NCI-H2029 treated with DMSO at 0.1 percent for 48 hours (cell line): ENCODE measurements at places on chromosomes 3 and 15.
A peak's percentile ranks its signal among the peaks of the same experiment; 100 is the strongest.

GRCh38 chr3:188421151-188421821 is 267.3 kb downstream of the LPP start:
- no peak for DNase-seq

DNA sequence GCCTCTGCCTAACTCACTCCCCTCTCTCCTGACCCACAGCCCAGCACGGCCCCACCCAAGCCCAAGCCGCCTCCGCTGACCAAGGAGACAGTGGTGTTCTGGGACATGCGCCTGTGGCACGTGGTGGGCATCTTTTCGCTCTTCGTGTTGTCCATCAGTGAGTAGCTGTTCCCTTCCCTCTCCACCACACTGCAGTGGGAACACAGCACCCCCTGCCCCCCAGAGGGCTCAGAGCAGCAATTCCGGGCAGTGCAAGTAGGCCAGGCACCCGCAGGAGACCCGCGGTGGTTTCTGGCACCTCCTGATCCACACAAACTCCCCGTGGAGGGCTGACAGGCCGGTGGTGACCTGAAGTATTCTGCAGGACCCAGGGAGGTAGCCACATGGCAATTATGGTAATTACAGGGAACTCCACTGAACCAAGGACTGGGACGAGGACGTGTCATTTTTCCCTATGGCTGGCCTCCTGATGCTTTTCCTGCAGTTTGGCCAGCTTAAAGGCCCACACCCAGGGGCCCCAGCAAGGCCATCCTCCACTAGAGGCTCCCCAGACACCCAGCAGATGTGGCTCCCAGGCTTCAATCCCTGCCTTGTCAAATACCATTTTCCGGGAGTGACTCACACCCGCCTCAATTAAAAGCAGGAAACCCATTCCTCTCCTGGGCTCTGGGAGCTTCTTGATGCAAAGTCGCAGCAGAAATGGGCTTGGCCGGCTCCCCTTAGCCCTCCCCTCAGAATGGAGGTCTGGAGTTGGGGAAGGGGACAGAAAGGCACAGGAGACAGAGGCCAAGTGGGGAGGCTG is 4.8 kb downstream of the TMIE start:
- DNase-seq = no peak

GRCh38 chr3:101829437-101829830 is 19.9 kb upstream of the NFKBIZ start:
- DNase-seq = no peak

- no peak for DNase-seq
Observed at GRCh38 chr15:32834156-32834555, 116.4 kb downstream of the GREM1 start.

- peak; percentile 35 for DNase-seq
Observed at GRCh38 chr3:136750209-136750896, 1.8 kb downstream of the STAG1 start.

- DNase-seq = no peak
Observed at GRCh38 chr3:64571982-64572381, 115.8 kb downstream of the ADAMTS9 start.

DNA sequence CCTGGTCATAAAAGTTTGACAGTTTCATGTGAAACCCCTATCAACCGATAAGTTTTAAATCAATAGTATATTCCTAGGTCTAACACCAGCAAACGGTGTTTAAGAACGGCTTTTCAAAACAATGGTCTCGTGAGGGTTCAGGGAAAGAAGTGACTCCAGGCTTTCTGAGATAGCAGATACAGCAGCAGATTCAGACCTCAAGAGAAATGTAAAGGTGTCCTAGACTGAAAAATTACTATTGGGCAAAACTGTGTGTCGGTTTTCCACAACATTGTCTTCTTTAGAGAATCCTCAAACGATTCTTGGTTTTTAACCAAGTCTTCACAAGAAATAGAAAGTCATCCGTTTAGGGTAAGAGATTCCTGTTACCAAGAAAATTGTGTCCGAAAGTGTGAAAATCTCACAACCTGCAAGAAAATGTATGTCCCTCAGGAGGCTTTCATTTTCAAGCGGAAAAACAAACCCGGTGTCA is 1.2 kb downstream of the SETD2 start:
- DNase-seq = peak; percentile 16

DNA sequence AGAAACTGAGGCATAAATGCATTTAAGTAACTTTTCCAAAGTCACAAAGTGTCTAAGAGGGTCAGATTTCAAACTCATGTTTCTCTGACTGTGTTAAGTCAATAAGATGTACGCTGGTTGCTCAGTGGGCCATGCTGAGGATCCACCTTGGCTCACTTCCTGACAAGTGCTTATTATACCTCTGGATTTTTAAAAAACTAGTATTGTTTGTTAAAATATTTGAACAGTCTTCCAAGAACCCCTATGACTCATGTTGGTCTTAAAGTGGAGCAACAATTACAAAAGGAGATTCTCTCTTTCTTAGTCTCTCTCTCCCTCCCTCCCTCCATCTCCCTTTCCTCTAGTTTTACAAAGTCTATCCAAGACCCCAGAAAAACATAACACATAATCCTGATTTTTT is 1050.2 kb downstream of the AGBL1 start:
- no peak for DNase-seq

DNA sequence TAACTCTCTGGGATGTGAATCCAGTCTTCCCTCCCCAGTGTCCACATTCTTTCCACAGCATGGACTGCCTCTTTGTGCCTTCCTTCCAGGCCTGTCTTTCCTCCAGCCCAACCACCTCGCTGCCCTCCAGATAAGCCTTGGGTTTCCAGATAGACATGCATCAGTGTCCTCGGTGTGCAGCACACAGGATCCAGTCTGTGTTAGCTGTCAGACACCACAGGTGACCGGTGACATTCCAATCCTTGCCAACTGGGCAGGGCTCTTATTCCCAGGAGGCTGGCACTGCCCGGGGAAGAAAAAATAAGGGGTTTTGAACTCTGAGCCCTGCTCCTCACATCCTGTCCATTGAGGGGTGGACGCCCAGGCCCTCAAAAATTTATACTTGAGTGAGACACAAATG is 6.0 kb upstream of the SLC6A1 start:
- no peak for DNase-seq

DNA sequence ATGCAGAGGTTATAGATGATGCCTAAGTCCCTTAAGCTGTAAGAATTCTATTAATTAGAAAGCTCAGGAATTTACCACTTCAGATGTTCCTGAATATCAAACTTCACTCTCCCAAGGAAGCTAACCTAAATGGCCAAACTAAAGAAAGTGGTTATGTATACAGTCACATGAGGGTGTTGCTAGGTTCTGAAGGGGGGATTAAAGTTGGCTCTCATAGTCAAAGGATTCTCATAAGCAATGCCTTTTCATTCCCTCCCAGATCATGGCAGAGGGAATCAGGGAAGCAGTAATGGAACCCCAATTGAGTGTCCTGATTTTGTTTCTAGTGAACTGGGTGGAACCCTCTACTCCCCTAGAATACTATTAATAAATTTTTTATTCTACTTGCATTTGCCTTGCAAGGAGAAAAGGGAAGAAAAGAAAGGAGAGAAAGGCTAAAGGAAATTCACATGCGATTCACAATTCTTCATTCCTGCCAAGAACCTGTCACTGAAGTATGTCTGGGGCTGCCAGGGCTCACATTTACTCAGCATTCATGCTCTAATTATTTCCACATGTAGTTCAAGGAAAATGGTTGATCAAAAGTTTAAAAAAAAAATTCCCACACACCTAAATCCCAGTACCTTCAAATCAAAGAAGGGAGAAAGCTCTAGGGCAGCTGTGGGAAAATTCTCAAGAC is 25.1 kb downstream of the FSTL1 start:
- DNase-seq = no peak

DNA sequence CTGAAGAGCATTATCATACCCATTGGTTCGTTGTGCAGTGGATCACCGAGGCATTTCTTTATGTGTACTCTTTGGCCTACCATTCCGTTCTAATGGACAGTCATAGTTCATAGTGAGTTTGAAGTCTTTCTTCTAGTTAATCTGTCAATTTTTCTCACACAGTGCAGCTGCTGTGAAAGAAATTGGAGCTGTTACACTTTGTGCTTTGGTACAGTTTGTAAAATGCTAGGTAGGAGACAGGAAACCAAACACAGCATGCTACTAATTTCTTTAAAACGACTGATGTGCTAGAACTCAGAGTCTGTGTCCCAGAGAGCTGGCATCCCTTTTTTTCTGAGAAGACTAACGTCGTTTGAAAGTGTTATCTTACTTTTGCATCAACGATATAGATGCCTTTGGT is 218.9 kb downstream of the CNTN4 start:
- no peak for DNase-seq

- DNase-seq = no peak
Observed at GRCh38 chr3:157695586-157695985, 192.4 kb upstream of the VEPH1 start.

- DNase-seq = no peak
Observed at GRCh38 chr3:13145131-13145825, 72.0 kb upstream of the IQSEC1 start.

DNA sequence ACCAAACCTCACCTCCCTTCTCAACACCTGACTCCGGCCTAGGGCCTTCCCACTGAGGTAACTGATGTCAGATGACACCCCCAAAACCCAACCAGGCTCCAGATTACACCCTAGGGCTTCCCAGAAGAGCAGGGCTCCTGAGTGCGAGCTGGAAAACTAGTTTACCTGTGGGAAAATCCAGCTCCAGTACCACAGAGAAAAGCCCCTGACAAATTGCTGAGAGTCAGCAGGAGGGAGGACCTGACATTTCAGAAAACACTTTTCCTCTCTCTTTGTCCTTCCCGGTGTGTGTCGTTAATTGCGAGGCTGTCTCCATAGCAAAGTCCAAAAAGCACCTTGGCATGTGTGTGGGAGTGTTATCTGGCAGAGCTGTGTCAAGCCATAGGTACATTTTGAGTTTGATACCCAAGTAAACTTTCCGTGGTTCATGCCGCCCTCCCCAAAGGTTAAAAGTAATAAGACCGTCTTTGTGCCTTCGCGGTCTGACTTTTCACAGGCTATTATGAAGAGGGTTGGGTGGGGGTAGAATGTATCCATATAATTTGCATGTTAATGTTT is 79.8 kb upstream of the FNDC3B start:
- DNase-seq = no peak

DNA sequence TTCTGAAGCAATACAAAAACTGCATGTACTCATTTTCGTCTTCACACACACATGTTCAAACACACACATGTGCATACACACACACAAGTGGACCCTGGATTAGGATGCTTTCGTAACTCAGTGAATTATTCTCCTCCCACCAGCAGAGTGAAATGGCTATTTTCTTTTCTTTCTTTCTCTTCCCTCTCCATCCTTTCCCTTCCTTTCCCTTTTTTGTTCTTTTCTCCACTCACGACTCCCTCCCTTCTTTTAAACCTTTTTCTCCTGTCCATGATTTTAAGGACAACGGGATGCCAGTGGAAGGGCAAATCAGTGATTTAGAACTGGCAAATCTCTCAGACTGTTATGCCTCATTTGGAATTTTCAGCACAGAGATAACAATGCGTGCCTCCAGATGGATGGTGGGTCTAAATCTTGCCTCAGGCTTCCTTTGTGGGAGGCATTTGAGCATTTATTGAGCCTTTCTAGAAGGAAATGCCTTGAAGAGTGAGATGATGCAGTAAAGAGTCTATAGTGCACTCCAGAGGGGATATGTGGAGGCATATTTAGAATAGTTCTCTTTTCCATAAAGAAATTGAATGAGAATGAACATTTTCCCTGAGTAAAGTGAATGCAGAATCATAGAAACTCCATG is 130.4 kb upstream of the SLC7A14 start:
- no peak for DNase-seq

- DNase-seq = no peak
Observed at GRCh38 chr15:91200101-91200754, 100.2 kb downstream of the SV2B start.

- no peak for DNase-seq
Observed at GRCh38 chr15:74767167-74768098, 14.4 kb upstream of the CSK start.

DNA sequence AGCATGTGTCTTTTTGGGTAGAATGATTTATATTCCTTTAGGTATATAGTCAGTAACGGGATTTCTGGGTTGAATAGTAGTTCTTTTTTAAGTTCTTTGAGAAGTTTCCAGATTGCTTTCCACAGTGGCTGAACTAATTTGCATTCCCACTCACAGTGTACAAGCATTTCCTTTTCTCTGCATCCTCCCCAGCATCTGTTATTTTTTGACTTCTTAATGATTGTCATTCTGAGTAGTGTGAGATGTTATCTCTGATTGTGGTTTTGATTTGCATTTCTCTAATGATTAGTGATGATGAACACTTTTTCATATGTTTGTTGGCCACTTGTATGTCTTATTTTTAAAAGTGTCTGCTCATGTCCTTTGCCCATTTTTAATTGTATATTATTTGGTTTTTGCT is 337.6 kb downstream of the EFHB start:
- DNase-seq = no peak

DNA sequence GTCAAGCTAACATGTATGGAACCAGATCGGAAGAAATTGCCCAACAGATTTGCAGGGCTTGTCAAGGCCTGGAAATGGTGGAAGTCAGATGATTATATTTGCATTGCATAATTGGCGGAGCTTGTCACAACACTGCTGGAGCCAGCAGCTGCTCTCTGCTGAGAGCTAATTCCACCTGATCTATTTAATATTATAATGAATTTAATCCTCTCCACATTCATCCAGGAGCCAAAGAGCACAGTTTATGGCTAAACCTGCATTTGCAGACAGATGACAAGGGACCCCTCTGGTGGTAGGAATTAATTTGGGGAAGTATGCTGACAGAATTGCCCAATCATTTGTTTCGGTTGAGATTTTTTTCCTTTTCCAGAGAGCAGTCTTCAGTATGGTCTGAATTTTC is 730.2 kb downstream of the TUSC7 start:
- DNase-seq = peak; percentile 35

DNA sequence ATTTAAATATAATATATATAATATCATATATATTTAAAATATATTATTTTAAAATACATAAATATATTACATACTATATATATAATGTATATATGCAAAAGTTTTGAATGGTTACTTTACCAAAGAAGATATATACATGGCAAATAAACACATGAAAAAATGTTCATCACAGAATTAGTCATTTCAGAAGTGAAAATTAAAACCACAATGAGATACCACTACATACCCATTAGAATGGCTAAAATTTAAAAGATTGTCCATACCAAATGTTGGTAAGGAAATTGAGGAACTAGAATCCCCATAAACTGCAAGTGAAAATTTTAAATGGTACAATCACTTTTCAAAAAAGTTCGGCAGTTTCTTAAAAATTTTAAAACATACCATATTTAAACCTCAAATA is 23.6 kb upstream of the COL8A1 start:
- no peak for DNase-seq

DNA sequence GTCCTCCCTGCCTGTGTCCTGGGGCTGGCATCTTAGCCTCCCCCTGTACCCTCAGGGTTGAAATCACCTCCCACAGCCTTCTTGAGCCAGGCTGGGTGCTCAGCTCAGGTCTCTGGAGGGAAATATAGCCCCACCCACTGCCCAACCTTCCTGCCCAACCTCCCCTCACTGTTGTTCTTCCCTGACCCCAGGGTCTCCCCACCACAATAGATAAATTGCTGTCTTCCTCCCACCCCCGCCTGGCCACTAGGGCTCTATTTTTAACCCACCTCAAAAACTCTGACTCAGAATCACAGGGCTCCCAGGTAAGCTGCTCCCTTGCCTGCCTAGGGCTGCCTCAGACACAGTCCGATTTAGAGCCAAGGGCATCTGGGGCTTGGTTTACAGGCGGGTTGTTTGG is 15.0 kb downstream of the HCN4 start:
- no peak for DNase-seq

GRCh38 chr3:49745986-49746385 is 22.2 kb upstream of the GMPPB start:
- DNase-seq = no peak
